ENCODE measurements at places on chromosomes 4 and X. TPM values are rescaled to one million over a fixed set of nuclear protein-coding genes. Genes with fewer than 3 reads are reported as not detected.

Gene TXK
- 0.16 TPM for total RNA-seq

Gene NXF2B
- total RNA-seq, result not detected

Gene ZNF827
- 4.0 TPM for total RNA-seq

Gene AADAT
- total RNA-seq, result 0.32 TPM

Gene PPEF2
- total RNA-seq, result not detected

Gene GABRA4
- not detected for total RNA-seq

Gene SLITRK4
- total RNA-seq, result 2.9 TPM

Gene SGMS2
- total RNA-seq, result 80.5 TPM

Gene UGT2A1
- not detected for total RNA-seq

Gene DHRSX
- total RNA-seq, result 24.5 TPM

Gene PALLD
- total RNA-seq, result 8.7 TPM

Gene CDX4
- not detected for total RNA-seq

Gene TRPC3
- total RNA-seq, result under 0.01 TPM

Data from bladder microvascular endothelial cell (primary cell).